GM06990 (cell line): ENCODE measurements at places on chromosomes 3 and 15.

GRCh38 chr3:141767066-141767465, 3.9 kb downstream of the GRK7 start:
- DNase-seq, result no peak

GRCh38 chr3:125511420-125512118, 8.4 kb downstream of the SNX4 start:
- no peak for DNase-seq

- DNase-seq, result no peak
These were observed 43.7 kb upstream of the MFGE8 start for GRCh38 chr15:88956906-88957305.

GRCh38 chr3:155629556-155629955, 115.3 kb downstream of the PLCH1 start:
- no peak for DNase-seq

DNA sequence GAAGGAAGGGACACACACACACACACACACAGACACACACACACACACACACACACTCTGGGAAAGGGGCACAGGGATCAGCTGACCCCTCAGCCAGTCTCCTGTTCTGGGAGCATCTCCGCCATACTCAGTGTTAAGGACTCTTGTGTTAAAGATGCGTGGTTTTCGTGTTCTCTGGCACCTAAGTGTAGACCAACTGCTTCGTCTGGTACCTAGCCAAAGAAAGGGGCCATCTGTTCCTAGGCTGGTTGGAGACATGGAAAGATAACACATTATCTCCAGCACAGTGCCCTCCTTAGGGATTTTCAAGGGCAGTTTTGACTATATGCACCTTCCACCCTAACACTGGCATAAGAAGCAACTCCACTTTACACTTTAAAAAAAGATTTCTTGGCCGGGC, 65.1 kb downstream of the EPHB1 start:
- no peak for DNase-seq

DNA sequence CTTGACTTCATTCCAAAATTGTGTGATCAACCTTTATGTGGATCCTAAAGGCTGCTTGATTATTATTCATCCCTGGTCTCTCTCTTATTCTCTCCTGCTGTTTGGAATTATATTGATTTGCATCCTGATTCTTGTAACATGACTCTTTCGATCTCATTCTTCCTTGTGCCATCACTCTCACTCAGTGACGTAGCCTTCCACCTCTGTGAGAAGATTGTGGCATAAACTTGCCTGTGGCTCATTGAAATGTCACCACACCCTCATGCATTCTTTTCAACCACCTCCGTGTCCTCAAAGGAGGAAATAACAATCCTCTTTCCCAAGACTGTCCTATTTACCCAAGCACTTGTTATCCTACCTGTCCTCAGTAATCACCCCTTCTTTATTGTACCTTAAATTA, 41.3 kb upstream of the GCNT3 start:
- no peak for DNase-seq

DNA sequence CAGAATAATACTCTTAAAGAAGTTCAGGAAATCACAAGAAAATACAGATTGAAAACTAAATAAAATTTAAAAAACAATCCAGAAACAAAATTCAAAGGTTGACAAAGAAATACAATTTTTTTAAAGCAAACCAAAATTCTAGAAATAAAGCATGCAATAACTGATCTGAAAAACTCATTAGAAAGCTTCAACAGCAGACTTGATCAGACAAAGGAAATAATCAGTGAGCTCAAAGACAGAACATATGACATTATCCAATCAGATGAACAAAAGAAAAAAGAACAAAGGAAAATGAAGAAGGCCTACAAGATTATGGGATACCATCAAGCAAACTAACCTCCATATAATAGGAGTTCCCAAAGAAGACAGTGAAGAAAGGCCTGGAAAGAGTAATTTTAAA, 336.8 kb downstream of the RSL24D1 start:
- DNase-seq, result no peak

GRCh38 chr3:24004171-24004938, 59.3 kb downstream of the NR1D2 start:
- DNase-seq, result no peak

- DNase-seq, result no peak
These were observed 507.8 kb downstream of the TUSC7 start for GRCh38 chr3:117217355-117217754.

DNA sequence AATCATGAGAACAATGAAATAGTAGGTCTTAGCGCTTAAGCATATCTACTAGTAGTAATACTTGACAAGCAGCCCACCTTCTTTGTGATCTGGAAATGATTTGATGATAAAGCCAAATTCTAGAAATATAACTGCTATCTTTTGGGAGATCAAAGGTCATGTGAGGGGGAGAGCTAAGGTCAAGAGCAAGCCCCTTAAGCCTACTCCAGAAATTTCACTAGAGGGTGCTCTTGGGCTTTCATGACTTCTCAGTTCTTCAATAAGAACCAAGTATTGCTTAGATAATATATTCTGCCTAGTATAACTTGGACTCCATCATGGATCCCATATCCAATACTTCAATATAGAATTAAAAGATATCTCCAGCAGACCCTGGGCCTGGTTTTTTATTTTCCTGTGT, 319.6 kb downstream of the ZBTB20 start:
- peak; percentile 7 for DNase-seq

GRCh38 chr3:117887901-117888300, 1146.7 kb downstream of the IGSF11 start:
- DNase-seq, result no peak

DNA sequence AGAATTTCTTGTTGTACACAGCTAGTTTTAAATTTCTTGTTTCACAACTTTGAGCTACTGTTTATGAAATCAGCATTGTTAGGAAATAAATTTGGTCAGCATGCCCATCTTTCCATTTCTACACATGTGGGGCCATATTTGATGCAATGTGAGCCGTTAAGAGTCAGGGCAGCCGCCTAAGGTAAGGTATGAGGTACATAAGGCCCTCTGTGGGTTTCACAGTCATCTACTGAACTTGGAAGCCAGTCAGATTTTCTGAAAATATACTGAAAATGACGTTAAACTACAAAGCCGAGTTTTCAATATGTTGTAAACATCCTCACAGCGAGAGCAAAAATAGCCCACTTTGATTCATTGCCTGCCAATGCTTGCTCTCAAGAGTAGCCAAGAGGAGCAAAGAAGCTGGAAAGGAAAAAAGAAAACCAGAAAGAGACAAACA, 94.7 kb upstream of the PDZRN3 start:
- DNase-seq, result no peak

DNA sequence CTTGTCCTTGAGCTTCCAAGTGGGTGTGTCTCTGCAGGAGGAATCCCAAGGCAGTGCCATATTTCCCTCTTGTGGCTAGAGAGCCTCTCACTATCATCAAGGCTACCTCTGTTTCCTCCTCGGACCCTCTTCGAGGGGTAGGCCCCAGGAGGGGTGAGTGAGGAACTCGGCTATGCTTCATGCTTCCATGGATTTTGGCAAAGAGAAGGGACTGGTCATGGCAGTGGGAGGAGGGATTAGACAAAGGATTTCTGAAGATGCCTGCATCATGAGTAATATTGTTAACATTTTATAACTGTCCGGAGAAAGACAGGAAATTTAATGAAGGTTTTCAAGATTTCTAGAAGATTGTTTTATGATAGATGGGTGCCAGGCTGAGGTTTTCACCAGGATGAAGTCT, 241.5 kb downstream of the CLSTN2 start:
- DNase-seq, result no peak

GRCh38 chr3:190320594-190321362, 1.5 kb downstream of the CLDN1 start:
- no peak for DNase-seq

GRCh38 chr3:65685621-65686235, 353.0 kb downstream of the MAGI1 start:
- no peak for DNase-seq

DNA sequence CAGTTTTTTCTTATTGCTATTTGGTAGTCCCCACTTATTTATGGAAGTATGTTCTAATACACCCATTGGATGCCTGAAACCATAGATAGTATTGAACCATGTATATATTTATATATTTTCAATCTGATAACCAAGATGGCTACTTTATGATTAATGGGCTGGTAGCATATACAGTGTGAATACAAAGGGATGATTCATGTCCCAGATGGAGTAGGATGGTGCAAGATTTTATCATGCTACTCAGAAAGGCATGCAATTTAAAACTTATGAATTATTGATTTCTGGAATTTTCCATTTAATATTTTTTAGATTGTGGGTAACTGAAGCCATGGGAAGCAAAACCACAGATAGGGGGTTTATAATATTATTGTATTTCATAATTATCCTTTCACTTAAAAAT, 35.2 kb downstream of the AP4E1 start:
- no peak for DNase-seq

- DNase-seq, result no peak
These were observed 5.3 kb downstream of the KLF15 start for GRCh38 chr3:126351771-126352475.

DNA sequence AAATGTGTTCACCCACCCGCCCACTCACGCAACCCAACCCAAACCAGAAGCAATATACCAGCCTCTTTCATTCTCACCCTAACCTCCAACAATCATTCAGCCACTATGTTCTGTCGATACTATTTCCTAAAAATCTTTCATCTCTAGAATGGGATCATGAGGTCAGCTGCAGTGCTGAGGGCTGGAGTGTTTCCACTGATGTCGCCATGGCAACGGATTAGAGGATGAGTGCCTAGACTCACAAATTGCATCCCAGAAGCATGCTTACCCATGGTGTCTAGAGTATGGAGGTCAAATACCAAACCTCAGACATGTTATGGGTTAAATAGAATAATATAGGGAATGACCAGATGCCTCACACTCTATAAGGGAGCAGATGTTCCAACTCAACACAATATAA, 138.5 kb downstream of the GABRB3 start:
- no peak for DNase-seq

DNA sequence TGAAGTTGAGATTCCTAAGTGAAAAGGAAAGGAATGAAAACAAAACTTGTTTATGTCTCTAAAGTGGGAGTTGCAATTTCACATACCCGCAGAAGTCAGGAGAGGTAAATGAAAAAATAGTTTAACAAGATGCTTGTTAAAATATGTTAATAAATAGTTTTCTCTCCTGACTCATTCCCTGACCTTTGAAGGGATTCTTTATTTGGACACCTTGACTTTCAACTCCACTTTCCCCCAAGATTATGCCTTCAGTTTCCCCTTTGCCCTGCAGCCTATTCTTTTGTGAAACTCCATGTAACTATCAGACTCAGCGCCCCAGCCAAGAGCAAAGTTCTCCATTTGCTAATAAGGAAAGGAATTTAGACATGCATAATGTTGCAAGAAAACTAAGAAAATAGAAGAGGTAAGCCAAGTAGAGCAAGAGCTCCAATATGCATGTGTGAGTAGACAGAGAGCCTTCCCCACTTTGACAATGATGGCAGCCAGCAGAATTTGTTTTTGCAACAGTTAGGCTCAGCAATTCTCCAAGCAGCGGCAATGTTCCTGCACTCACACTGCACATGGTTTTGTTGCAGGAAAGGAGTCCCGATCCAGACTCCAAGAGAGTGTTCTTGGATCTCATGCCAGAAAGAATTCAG, 61.2 kb downstream of the CD200 start:
- DNase-seq, result no peak

DNA sequence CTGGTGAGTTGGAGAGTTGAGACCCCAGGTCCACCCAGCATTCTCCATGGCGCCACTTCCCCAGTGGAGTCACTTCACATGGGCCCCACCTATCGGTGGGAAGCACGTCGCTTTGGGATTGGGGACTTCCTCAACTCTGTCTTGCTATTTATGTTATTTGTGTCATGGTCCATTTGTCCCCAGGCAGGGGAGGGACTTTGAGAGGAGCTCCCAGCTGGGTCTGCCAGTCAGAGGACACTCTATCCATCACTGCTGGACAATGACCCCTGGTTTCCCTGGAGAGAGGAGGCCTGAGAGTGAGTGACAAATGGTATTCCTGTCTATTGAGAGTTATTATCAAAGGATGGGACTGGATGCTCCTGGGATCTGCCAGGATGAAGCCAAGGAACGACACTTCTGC, 127.6 kb downstream of the RAB11A start:
- no peak for DNase-seq

DNA sequence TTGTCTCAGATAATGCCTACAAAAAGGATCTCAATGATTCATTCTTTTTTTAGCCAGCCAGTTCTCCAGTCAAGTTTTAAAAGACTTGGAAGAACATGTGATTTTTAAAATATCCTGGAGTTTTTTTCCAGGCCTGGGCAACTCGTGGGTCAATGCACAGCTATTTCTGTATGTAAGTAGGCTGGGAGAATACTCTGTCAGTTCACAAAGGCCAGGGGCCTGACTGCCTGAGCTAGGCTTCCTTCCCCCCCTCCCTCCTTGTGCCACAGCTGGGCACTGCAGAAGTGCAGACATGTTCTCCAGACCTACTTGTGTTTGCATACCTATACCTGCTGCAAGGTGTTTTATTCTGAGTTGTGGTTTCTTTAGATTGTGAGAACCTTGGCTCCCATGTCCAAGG, 43.7 kb downstream of the CTDSPL start:
- no peak for DNase-seq

GRCh38 chr3:184541886-184542562, 19.6 kb upstream of the EPHB3 start:
- no peak for DNase-seq

- DNase-seq, result no peak
These were observed 160.2 kb downstream of the GHSR start for GRCh38 chr3:172287937-172288477.

DNA sequence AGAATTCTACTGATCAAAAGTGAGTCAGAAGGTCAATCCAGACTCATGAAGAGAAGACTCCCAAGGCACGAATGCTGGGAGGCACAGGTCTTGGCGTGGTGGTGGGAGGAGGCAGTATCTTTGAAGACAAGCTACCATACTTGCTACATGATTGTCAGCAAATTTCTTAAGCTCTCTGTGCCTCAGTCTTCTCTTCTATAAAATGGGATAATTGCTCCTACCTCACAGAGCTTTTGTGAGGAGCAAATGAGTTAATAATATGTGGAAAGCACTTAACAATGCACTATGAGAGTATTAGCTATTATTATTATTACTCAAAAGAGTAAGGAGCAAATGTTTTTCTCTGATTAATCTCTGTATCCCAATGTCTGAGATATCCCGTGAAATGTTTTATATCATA, 36.2 kb downstream of the EHD4 start:
- no peak for DNase-seq

GRCh38 chr15:99104788-99105513, at the start of gene SYNM:
Gene SYNM (plus strand): TSS chr15:99105080. CDS start chr15:99105200, 120 bp downstream.
- peak; percentile 47 for DNase-seq

- DNase-seq, result no peak
These were observed 210.8 kb downstream of the RPLP1 start for GRCh38 chr15:69663441-69663840.

GRCh38 chr3:126197854-126198584, 17.6 kb upstream of the ALDH1L1 start:
- peak; percentile 26 for DNase-seq

GRCh38 chr3:133850034-133850433, 44.4 kb downstream of the SRPRB start:
- no peak for DNase-seq
